ENCODE measurements at places on chromosomes 2 and 18.

GRCh38 chr2:74092275-74092674, 55.4 kb downstream of the BOLA3 start:
- no peak for DNase-seq

DNA sequence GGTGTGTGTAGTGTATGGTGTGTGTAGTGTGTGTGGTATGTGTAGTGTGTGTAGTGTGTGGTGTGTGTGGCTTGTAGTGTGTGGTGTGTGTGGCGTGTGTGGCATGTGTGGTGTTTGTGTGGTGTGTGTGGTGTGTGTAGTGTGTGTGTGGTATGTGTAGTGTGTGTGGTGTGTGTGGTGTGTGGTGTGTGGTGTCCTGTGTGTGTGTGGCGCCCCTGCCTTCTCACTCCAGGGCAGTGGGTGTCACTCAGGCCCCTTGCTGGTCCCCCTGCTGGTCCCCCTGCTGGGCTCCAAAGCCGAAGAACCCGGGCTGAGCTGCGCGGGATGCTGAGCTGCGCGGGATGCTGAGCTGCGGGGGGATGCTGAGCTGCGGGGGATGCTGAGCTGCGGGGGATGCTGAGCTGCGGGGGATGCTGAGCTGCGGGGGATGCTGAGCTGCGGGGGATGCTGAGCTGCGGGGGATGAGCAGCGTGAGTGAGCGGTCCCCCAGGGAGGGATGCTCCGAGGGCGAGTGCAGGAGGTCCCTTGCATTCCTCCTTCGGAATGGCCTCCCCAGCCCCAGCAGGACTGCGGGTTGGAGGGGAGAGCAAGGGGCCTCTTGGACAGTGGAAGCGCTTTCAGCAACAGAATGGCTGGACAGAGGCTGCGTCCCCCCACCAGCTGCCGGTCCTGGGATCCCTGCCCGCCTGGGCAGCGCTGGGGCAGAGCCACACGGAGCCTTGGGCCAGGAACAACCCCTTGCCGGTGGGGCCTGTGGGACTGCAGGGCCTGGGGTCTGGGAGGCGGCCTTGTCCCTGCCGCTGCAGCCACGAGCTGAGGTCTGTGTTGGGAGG, 3.4 kb upstream of the RTP5 start:
- no peak for DNase-seq

GRCh38 chr2:134934641-134935040, 16.0 kb downstream of the CCNT2 start:
- DNase-seq, result no peak

DNA sequence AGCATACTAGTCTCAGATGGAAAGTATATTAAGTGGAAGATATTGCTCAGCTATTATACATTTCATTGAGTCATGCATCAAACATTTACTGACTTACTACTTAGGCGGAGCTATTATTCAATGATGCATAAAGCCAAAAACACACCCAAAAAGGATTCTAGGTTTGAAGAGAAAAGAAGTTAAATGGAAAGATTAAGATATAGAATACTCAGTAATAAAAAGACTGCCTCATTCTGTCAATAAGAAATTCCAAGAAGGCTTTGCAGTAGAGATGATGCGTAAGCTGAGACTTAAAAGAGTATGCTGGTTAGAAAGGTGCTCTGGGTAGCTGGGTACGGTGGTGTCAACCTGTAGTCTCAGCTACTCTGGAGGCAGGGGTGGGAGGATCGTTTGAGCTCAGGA, 27.6 kb downstream of the STK17B start:
- no peak for DNase-seq

- no peak for DNase-seq
Observed at GRCh38 chr18:62396967-62397366, 71.9 kb downstream of the TNFRSF11A start.
